ENCODE measurements at places on chromosomes 7 and 10. TPM values are rescaled to one million over a fixed set of nuclear protein-coding genes. Genes with fewer than 3 reads are reported as not detected.
A peak's percentile ranks its signal among the peaks of the same experiment; 100 is the strongest.

- H3K4me1 ChIP-seq, result no peaks in the 10 kb centered on the region
- H3K4me3 ChIP-seq, result no peak overlapping the region
- no peaks in the 10 kb centered on the region for H3K36me3 ChIP-seq
- H3K27me3 ChIP-seq, result peaks cover 25% of the 10 kb centered on the region
- no peak overlapping the region for H3K27ac ChIP-seq
Observed at GRCh38 chr10:79454259-79454658, 8.8 kb upstream of the ZCCHC24 start.

TRPV6 gene
- total RNA-seq, result not detected

SFRP4 gene
- not detected for total RNA-seq

DNA sequence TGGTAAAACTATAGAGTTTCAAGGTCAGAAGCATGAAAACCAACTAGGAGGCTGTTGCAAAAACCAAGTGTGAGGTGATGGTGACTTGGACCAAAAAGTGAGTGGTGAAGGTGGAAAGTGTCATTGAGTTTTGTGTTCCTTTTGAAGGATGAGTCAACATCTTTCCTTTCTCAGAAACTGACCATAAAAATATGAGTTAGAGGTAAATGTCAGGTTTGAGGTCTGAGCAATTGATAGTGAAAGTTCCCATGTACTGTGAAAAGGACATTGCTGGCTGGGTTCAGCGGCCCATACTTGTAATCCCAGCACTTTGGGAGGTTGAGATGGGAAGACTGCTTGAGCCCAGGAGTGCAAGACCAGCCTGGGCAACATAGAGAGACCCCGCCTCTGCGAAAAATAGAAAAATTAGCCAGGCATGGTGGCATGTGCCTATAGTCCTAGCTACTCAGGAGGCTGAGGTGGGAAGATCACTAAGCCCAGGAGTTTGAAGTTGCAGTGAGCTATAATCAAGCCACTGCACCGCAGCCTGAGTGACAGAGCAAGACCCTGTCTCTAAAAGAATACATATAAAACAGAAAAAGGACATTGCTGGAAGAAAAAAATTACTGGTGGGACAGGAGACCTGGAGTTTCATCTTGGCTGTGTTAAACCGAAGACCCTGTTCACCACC lies 89.3 kb upstream of the ARID5B start:
- H3K4me1 ChIP-seq, result peaks cover 7% of the 10 kb centered on the region
- H3K27ac ChIP-seq, result no peak overlapping the region
- DNase-seq, result no peak
- peaks cover 5% of the 10 kb centered on the region for H3K27me3 ChIP-seq
- no peaks in the 10 kb centered on the region for H3K36me3 ChIP-seq

OPN4 gene
- not detected for total RNA-seq

DNA sequence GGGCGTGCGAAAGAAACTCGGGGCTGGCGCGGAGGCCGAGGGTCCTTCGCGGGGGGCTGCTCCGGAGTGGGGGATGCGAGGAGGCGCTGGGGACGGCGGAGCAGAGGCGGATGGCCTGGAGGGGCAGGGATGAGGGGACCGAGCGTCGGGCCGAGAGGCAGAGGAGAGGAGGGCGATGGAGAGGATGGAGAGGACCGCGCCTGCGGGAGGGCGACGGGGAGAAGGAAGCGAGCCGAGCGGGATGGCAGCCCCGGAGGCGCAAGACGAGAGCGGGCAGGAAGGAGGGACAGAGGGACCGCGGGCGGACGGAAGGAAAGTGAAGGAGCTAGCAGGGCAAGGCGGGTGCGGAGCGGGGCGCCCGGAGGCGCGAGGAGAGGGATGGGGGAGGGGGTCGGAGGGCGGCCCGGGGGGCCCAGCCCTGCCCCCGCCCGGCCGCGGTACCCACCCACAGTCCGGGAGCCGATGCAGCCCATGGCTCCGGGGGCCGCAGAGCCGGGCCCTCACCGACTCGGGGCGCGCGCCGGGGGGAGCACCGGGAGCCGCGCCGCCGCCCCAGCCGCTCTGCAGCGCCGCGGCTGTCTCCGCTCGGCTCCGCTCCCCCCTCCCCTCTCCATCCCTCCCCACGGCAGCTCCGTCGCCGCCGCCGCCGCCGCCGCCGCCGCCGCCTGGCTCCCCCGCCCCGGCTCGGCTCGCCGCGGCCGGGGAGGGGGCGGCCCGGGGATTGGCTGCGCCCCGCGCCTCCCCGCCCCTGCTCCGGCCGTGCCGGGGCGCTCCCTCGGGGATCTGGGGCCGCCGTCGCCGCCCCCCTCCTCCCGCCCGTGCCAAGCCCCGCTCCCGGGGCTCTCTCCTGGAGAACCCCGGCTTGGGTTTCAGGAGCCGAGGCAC lies at the start of gene FAM131B:
TSS of gene FAM131B (minus strand) at position 583 of the 885 bp plus-strand sequence. CDS start at position 473, 110 bp downstream.
- peaks cover 65% of the 10 kb centered on the region for H3K27me3 ChIP-seq
- H3K36me3 ChIP-seq, result no peaks in the 10 kb centered on the region
- peak within 1 kb of the TSS; percentile 80 for H3K4me3 ChIP-seq
- H3K4me1 ChIP-seq, result peaks cover 10% of the 10 kb centered on the region

PRF1 gene
- 141 TPM for total RNA-seq

- H3K36me3 ChIP-seq, result no peaks in the 10 kb centered on the region
- no peak overlapping the region for H3K27ac ChIP-seq
- peaks cover 14% of the 10 kb centered on the region for H3K27me3 ChIP-seq
Observed at GRCh38 chr7:17678896-17679295, 261.4 kb downstream of the SNX13 start.

SLC16A12 gene
- total RNA-seq, result not detected

DNA sequence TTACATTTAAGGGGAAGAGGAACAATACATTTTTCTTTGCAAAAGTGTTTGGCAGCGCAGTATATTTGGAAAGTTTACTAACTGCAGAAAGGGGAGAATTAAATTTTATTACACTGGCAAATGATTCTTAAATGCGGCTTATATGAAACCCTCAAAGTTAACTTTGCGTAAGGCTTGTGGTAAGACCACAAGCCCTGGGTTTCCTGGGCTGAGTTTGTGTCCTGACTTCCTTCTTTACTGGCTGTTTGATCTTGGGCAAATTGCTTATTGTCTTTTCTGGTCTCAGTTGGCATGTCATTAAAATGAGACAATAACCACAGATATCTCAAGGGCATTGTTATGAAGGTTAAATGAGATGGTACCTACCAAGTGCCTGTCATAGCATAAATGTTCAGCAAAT lies 106.8 kb downstream of the GLRX3 start:
- H3K27ac ChIP-seq, result no peak overlapping the region
- H3K4me3 ChIP-seq, result no peak overlapping the region
- H3K4me1 ChIP-seq, result peaks cover 12% of the 10 kb centered on the region
- H3K36me3 ChIP-seq, result no peaks in the 10 kb centered on the region
- peak; percentile 11 for DNase-seq
- peaks cover 24% of the 10 kb centered on the region for H3K27me3 ChIP-seq

- H3K27ac ChIP-seq, result no peak overlapping the region
- no peaks in the 10 kb centered on the region for H3K36me3 ChIP-seq
- no peak for DNase-seq
- no peaks in the 10 kb centered on the region for H3K27me3 ChIP-seq
Observed at GRCh38 chr10:85284778-85285770, 956.7 kb downstream of the CCSER2 start.

NPTX2 gene
- not detected for total RNA-seq

GJD4 gene
- not detected for total RNA-seq

TET1 gene
- 1.6 TPM for total RNA-seq

- peaks cover 3% of the 10 kb centered on the region for H3K4me1 ChIP-seq
- no peak for DNase-seq
- no peak overlapping the region for H3K27ac ChIP-seq
- H3K36me3 ChIP-seq, result no peaks in the 10 kb centered on the region
- no peak overlapping the region for H3K4me3 ChIP-seq
- peaks cover 3% of the 10 kb centered on the region for H3K27me3 ChIP-seq
Observed at GRCh38 chr7:17497549-17498167, 199.2 kb downstream of the AHR start.

DNA sequence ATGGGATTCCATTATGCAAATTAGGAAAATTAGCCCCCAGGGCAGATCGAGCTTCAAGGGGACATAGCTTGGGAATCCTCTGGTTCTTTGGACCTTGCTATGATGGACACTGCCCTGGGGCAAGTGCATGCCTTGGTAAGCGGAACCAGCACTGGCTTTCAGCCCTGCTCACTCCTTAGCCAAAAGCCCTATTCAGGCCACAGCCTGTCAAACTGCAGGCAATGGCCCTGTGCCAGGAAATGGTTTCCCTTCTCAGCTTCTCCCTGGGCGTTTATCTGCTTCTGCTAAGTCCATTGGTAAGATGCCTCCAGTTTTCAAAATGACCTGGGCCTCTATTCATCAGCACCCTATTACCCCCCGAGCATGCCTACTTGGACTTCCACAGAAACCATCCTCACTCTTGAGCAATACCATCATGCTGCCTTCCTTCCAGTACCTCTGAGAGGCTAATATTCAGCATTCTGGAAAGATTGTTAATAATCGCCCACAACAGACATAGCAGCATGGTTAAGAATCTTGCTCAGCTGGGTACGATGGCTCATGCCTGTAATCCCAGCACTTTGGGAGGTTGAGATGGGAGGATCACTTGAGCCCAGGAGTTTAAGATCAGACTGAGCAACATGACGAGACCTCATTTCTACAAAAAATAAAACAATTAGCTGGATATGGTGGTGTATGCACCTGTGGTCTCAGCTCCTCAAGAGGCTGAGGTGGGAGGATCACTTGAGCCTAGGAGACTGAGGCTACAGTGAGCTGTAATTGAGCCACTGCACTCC lies 918.6 kb upstream of the AUTS2 start:
- no peak overlapping the region for H3K27ac ChIP-seq
- H3K36me3 ChIP-seq, result no peaks in the 10 kb centered on the region
- H3K4me1 ChIP-seq, result no peaks in the 10 kb centered on the region
- DNase-seq, result no peak
- H3K4me3 ChIP-seq, result no peak overlapping the region
- H3K27me3 ChIP-seq, result no peaks in the 10 kb centered on the region

SPDYE16 gene
- total RNA-seq, result 0.25 TPM

GRCh38 chr7:112079673-112080072 lies 126.5 kb downstream of the DOCK4 start:
- no peak overlapping the region for H3K27ac ChIP-seq
- H3K27me3 ChIP-seq, result peaks cover 10% of the 10 kb centered on the region
- DNase-seq, result no peak
- H3K36me3 ChIP-seq, result no peaks in the 10 kb centered on the region

DNA sequence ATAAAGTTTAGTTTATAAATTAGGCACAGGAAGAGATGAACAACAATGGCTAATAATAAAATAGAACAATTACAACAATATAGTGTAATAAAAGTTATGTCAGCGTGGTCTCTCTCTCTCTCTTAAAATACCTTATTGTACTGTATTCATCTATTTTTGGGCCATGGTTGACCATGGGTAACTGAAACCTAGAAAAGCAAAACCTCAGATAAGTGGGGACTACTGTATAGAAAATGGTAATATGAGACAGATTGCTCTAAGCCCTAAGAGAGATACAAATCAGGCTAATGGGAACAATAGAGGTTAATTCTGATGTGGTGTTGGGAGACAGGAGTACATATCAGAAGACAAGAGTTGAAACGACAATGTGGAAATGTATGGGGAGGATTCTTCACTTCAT lies 86.2 kb downstream of the ZNF365 start:
- H3K27ac ChIP-seq, result no peak overlapping the region
- no peak for DNase-seq

DNA sequence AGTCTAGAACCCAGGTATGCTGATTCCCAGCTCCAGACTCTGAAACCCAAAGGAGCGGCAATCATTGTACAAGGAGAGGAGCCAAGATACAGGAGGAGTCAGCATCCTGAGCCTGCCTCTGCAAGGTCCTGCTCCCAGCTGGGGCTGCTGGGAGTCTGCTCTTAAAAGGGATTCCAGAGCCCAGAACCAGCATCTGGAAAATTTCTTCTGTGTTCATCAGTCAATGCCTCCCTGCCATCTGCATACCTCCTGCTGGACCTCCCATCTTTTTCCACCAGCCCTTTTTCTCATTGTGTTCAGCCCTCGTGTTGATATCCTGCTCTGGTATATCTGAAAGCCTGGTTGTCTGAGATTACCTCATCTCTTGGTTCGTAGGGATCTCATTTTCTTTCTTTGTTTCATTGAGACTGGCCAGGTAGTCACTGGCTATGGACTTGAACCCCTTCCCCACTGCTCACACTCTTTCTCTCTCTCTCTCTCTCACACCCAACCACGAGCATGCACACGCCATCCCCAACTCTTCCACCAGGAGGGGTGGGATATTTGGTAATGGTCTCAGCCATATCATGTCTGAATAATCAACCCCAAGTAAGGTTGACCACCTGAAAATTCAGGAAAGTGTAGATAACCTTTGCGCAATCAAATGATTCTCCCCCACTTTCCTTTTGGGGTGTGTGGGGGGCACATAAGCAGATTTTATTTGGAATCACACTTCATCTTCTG lies 608.8 kb downstream of the LRMDA start:
- no peaks in the 10 kb centered on the region for H3K36me3 ChIP-seq
- H3K27ac ChIP-seq, result no peak overlapping the region
- no peaks in the 10 kb centered on the region for H3K27me3 ChIP-seq
- no peak overlapping the region for H3K4me3 ChIP-seq
- no peaks in the 10 kb centered on the region for H3K4me1 ChIP-seq

PIK3CG gene
- total RNA-seq, result 49.6 TPM

DNA sequence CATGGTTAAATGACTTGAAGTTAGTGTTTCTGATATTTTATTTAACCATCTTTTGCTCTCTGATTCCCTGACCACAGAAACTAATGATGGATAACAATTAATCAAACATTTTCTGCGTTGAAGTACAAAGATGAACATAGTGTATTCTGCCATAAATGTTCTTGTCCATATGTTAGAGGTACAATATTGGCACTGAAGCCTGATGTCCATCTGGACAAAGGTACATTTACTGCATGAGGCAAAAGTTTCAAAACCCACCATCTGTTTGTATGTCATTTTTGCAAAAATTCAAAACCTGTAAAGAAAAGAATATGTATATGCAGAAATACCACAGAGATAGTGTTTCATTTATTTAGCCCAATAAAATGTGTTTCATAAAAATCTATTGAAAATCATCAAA lies 861.5 kb downstream of the ANKRD7 start:
- no peaks in the 10 kb centered on the region for H3K4me1 ChIP-seq
- no peak overlapping the region for H3K27ac ChIP-seq
- no peak for DNase-seq
- no peaks in the 10 kb centered on the region for H3K27me3 ChIP-seq
- H3K36me3 ChIP-seq, result no peaks in the 10 kb centered on the region

DNA sequence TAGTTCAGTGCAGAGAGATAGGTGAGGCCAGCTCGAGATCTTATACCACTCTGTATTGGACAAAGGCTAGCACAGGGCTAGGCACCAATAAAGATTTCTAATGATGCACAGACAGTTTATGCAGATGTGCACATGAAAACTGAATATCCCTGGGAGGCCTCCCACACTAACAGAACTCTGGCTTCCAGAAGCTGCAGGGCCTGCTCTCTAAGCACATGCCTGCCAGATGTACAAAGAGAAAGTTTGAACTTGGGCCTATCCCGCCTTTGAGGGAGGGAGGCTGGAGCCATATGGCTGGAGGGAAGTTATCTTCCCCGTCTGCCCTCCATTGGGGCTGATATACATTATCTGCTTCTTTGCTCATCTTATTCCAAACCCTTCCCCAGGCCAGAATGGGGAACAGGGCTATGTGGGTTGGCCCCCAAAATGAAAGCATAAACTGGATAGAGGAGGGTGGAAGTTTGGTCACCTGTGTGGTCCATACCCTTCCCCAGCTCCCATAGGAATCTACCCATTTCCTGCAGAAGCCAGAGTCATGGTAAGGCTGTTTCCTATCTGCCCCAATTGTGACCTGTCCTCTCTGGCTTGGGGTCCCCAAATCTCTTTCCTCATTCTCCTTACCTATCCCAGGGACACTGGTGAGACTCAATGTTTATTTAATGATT lies 3.8 kb downstream of the KAZALD1 start:
- H3K36me3 ChIP-seq, result no peaks in the 10 kb centered on the region
- no peak for DNase-seq
- no peak overlapping the region for H3K4me3 ChIP-seq
- H3K27me3 ChIP-seq, result peaks cover 46% of the 10 kb centered on the region
- no peak overlapping the region for H3K27ac ChIP-seq
